Motor neuron (in vitro differentiated cells): ENCODE measurements at places on chromosomes 2 and 18.
A peak's percentile ranks its signal among the peaks of the same experiment; 100 is the strongest.

GRCh38 chr18:63166142-63166541 lies 153.4 kb downstream of the BCL2 start:
- ATAC-seq: no peak

DNA sequence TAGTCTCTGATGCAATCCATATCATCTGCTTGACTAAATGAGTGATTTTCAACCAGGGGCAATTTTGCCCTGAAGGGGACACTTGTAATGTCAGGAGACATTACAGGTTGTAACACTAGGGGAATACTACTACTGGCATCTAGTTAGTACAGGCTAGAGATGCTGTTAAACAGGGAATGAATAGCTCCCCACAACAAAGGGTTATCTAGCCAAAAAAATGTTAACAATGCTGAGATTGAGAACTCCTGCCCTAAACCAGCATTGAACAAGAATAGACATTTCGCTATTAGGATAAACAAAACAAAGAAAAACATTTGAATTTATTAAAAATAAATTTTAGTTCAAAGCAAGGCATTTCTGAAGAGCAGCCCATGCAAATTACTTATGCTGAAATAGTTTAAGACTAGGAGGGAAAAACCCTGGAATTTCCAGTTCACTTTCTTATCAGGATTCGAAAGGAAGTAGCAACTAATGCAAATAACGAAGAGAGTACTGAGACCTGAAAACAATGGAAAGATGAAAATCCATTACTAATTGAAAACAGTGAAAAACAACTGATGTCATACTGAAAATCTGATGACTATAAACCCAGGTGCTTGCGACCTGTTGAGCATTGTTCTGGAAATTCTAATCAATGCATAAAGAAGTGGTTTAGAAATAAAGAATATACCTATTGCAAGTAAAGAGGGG lies 53.1 kb downstream of the CAB39 start:
- ATAC-seq: no peak

- ATAC-seq: no peak
These were observed 8.4 kb upstream of the HNRNPLL start for GRCh38 chr2:38610851-38611801.

- ATAC-seq: no peak
These were observed 291.9 kb downstream of the TCF4 start for GRCh38 chr18:55296115-55296514.

DNA sequence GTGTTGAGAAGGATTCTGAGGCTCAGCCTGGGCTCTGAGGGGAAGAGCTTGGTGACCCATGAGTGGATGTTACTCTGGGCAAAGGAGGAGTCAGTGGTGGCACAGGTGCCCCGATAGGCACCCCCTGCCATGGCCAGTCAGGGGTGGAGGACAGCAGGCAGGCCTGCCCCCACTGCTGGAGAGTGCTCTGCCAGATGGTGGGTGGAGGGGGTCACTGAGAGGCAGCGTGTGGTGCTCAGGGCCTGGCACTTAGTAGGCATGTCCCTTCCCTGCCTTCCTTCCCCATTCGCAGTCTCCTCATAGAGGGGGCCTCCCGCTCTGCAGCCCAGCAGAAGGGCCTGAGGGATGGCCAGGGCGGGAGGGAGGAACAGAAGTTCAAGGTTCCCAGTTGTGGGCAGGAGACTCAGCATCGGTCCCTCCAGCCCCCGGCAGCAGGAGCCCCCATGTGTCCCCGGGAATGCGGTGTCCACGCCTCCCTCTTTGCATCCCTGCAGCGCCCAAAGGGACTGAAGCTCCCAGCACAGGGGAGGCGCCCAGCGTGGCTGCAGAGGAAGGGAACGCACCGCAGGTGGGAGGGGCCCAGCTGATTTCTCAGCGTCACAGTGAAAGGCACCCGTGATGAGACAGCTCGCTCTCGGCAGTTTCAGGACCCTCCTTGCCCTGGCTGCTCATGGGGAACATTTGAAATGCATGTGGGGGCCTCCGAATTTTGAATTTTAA lies 5.7 kb upstream of the SNED1 start:
- ATAC-seq: no peak

- ATAC-seq: no peak
These were observed 30.1 kb upstream of the SH3RF3 start for GRCh38 chr2:109098921-109099273.

DNA sequence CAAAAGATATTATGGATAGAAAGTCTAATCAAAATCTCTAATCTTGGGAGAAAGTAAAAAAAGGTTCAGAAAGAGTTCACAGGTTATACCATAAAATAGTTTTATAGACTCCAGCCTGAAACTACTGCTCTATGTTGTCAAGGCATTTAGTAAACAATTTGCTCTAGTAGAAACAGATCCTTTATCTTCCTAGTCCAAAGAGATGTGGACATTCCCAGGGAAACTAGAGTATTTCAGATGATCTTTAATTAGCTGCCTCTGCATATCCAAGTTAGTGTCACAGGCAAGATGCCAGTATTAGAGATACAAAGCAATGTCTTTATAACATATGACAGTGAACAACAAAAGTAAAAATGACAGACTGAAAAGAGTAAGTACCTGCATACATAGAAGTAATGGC lies 708.6 kb downstream of the CCDC85A start:
- ATAC-seq: no peak

DNA sequence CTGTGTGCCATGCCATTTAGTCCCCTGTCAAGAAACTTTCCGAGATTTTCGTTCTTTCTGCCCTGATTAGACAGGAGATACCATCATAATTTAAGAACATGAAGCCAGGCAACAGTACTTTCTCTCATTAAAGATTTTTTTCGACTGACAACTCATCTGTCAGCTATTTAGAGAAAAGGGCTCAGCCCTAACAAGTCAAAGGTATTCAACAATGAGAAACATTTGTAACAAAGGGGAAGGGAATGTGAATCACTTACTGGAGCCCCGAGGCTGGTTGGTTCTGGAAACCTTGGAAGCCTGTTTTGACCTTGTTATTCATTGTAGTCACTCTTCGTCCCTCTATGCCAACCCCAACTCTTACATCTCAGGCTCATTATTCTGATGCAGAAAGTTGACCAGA lies 199.4 kb downstream of the SPP2 start:
- ATAC-seq: no peak

- no peak for ATAC-seq
These were observed 15.6 kb downstream of the IL18RAP start for GRCh38 chr2:102438578-102438977.

DNA sequence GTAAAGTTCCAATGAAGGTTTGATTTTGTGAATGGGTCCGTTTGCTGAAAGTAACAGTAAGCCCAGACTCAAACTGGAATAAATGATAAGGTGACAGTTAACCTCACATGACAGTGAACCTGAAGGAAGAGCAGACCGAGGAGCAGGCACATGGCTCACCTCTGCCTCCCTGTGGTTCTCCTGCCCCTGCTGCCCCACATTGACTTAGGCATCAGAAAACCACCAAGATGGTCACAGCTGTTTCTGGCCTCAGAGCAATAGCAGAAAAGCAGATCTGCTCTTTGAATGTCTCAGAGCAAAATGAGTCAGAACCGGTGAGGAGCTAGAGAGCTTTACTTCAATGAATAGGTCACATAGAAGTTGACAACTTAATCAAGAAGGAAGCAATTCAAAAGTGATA lies 487.6 kb downstream of the METTL4 start:
- no peak for ATAC-seq

- ATAC-seq: no peak
These were observed 33.4 kb downstream of the TTR start for GRCh38 chr18:31624892-31625640.

GRCh38 chr2:195404651-195405050 lies 252.4 kb upstream of the SLC39A10 start:
- ATAC-seq: no peak

- no peak for ATAC-seq
These were observed 114.7 kb upstream of the RAB6C start for GRCh38 chr2:129864719-129865118.

GRCh38 chr18:49976795-49977560 lies 163.6 kb upstream of the ACAA2 start:
- no peak for ATAC-seq

DNA sequence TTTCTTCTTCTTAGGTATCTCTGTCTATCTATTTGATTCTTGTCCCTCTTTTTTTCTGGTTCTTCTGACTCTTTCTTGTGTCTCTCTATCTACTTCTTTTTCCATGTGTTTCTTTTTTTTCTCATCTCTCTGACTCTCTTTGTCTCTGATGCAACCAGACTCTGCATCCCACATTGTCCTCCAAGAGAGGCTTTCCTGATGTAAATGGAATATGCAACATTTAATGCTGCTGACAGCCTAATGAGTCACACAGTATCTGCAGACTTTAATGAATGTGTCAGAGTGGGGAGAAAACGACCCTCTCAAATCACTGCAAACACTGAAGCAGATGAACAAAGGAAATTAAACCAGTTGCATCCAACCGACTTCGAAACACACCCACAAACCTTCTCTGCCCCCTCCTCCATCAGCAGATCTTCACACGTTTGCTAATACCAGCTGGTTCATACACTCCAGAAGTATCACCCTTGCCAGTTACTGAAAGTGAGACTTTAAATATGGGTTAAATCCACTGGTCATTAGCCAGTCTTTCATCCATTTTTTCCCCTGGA lies 351.5 kb downstream of the TXNL1 start:
- peak; percentile 94 for ATAC-seq

- ATAC-seq: no peak
These were observed 131.5 kb downstream of the CAPN13 start for GRCh38 chr2:30675758-30676157.

DNA sequence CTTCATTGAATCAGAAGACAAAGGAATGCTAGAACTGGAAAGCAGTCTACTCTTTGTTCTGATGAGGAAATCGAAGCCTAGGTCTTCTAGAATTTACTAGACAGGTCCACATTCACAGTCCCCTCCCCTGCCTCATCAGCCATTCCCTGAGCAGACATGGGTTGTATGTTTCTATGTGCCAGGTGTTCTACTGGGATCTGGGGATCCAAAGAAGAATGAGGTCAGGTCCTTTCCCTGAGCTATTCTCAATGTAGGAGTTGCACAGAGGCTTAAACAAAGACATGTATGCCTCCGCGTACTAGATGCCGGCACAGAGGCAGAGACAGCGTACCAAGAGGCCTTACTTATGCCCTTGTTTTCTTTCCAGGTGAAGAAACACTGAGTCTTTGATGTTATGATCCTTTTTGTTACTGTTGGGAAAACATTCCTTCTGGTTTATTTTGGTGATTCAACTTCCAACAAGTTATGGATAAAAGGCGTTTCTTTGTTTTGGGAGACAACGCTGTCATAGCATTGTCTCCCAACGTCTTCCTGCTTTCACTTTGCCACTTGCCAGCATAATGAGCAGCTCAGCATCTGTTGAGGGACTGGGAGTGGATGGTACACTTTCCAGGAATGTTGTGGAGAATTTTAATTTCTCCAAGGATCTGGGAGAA lies 174.4 kb downstream of the ALPK2 start:
- ATAC-seq: no peak

DNA sequence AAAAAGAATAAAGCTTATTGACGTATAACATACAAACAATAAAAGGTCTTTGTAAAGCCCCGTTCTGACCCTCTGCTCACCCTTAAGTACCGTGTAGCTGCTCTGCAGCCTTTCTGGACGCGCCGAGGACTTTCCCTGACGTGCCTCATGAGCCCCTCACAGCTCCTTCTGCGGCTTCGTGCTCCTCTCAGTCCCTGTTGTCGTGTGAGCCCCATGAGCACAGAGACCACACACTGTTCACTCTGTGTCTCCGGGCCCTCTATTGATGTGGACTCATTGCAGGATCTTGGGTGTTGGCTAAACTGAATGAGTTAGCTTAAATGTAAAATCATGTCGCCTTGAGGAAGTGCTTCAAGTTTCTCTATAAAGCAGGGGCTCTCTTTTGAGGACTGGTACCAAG lies 43.6 kb upstream of the INHBB start:
- no peak for ATAC-seq

DNA sequence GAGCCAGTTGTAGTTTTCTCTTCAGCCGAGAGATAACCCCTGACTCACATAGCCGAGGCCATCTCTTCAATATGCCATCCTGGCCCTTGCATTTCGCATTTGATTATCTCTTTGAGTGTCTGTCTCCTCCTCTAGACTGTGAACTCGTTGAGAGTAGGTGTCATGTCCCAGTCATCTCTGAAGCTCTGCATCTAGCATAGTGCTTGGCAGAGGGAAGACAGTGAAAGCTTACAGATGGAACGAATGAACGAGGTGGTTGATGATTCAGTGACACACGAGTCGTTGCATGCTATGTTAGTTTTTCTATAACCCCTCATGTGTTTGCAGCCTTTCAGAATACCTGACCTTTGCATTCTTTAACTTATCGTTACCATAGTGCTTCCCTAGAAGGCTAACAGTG lies 59.9 kb upstream of the CYRIA start:
- no peak for ATAC-seq

GRCh38 chr2:232385660-232386489 lies 7.3 kb downstream of the ALPP start:
- no peak for ATAC-seq

- peak; percentile 100 for ATAC-seq
These were observed 14.1 kb downstream of the MSGN1 start for GRCh38 chr2:17830053-17831034.

- peak; percentile 63 for ATAC-seq
These were observed 160.4 kb upstream of the PID1 start for GRCh38 chr2:229431327-229431954.

DNA sequence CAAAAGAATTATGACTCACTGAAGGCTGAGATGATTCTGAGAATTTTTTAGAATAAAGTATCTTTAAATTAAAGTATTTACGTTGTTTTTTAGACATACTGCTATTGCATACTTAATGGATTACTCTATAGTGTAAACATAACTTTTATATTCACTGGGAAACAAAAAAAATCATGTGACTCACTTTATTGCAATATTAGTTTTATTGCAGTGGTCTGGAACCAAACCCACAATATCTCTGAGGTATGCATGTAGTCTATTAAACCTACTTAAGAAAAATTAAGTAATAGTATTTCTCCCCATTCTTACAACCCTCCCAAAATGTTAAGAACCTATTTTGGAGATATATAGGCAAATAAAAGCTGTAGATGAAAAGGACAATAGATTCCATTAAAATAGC lies 142.9 kb upstream of the ZNF521 start:
- ATAC-seq: no peak

DNA sequence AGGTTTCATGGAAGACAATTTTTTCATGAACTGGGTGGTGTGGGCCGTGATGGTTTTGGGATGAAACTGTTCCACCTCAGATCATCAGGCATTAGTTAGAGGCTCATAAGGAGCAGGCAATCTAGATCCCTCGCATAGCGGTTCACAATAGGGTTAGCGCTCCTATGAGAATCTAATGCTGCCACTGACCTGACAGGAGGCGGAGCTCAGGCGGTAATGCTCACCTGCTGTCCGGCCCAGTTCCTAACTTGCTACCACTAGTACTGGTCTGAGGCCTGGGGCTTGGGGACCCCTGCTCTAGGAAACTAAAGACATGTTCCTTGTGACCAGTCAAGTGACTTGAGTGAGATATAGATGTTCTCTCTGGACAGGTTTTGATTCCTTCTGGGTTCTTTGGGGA lies 49.2 kb downstream of the OXER1 start:
- no peak for ATAC-seq

GRCh38 chr2:88696611-88697010 lies 5.1 kb downstream of the RPIA start:
- no peak for ATAC-seq

- ATAC-seq: no peak
These were observed 40.4 kb downstream of the L3MBTL4 start for GRCh38 chr18:6374340-6374739.
